Daoy (cell line): ENCODE measurements at places on chromosomes 16 and 17. TPM values are rescaled to one million over a fixed set of nuclear protein-coding genes. Genes with fewer than 3 reads are reported as not detected.
A peak's percentile ranks its signal among the peaks of the same experiment; 100 is the strongest.

DNA sequence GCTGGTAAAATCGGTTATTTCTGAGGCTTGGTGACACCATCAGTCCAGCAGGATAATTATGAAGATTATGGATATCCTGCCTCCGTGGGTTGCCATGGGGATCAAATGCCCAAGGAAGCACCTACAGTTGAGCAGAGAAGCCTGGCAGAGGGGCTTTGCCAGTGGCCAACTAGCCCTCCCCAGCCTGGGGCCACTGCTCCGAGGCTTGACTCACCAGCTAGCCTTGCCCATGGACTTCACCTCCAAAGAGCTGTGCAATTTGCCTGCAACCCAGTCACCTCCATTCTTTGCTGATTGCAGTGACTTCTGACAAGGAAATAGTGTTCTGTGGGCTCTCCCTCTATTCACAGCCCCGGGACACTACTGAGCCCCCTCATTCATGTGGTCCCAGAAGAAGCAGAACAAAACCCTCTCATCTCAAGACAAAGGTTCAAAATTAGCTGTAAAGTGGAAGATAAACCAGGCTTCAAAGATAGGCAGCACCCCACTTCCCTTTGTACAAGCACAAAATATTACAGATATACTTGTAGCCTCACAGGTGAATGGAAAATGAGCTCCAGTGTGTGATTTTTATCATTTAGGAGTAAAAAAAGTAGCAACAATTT lies 1.6 kb downstream of the PECAM1 start:
- DNase-seq = no peak

GRCh38 chr17:62093188-62094155 lies 28.4 kb upstream of the MED13 start:
- peak; percentile 90 for DNase-seq

DNA sequence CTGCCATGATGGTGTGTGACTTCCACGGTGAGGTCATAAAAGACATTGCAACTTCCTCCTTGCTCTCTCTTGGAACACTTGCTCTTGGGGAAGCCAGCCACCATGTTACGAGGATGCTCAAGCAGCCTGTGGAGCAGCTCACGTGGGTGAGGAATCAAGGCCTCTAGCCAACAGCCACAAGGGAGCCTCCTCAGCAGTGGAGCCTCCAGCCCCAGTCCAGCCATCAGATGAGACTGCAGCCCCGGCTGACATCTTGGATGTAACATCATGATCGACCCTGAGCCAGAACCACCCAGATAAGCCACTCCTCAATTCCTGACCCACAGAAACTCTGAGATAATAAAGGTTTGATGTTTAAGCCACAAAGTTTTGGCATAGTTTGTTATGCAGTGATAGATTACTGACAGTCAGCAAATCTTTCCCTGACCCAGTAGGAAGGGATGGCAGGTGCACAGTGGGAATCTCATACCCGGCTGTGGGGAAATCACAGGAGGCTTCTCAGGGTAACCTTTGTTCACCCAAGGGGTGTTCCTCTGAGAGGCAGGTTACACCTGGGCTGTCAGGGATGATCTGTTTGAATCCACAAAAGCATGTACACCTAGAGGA lies 23.3 kb upstream of the GINS2 start:
- DNase-seq = no peak

DNA sequence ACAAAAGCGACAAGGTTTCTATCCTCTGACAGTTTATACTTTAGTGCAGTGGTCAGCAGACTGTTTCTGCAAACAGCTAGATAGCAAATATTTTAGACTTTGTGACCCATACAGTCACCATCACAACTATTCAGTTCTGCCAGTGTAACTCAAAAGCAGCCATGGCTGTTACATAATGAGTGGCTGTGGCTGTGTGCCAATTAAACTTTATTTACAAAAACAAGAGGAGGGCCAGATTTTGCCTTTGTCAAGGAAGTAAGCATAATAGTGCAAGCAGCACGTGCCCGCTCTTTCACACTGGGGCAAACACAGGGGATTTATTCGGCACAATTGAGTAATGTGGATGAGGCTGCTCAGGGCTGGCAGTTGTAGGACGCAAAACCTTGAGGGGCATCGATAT lies 551.5 kb downstream of the MAF start:
- DNase-seq = no peak

MT3 gene
- not detected in 2 replicates for total RNA-seq
